ENCODE measurements at places on chromosomes 5 and 9. TPM values are rescaled to one million over a fixed set of nuclear protein-coding genes. Genes with fewer than 3 reads are reported as not detected.

The CDKN2A gene
- total RNA-seq, result 3.9 TPM

The ATP10B gene
- total RNA-seq, result not detected

The LCN12 gene
- not detected for total RNA-seq

The EIF4E1B gene
- total RNA-seq, result not detected

The GM2A gene
- total RNA-seq, result 19.9 TPM

The INSL4 gene
- total RNA-seq, result not detected
